ENCODE measurements at places on chromosomes 1 and 21.

DNA sequence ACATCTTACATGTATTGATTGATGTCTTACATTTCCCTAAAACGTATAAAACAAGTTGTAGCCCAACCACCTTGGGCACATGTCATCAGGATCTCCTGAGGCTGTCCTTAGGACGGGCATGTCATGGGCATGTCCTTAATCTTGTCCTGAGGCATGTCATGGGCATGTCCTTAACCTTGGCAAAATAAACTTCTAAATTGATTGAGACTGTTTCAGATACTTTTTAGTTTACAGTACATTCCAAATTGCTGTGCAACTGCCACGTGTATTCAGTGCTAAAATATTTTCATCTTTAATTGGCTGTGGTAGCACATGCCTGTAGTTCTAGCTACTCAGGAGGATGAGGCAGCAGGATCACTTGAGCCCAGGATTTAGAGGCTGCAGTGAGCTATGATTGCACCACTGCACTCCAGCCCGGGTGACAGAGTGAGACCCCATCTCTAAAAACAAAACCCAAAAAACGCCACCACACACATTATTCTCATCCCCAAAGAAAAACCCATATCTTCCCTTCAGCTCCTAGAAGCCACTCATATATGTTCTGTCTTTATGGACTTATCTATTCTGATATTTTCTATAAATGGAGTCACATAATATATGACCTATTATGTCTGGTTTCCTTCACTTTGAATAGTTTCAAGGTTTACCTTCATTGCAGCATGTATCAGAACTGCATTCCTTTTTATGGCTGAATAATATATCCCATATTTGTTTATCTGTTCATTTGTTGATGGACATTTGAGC is 96.0 kb upstream of the BTG3 start:
- no peak for DNase-seq

DNA sequence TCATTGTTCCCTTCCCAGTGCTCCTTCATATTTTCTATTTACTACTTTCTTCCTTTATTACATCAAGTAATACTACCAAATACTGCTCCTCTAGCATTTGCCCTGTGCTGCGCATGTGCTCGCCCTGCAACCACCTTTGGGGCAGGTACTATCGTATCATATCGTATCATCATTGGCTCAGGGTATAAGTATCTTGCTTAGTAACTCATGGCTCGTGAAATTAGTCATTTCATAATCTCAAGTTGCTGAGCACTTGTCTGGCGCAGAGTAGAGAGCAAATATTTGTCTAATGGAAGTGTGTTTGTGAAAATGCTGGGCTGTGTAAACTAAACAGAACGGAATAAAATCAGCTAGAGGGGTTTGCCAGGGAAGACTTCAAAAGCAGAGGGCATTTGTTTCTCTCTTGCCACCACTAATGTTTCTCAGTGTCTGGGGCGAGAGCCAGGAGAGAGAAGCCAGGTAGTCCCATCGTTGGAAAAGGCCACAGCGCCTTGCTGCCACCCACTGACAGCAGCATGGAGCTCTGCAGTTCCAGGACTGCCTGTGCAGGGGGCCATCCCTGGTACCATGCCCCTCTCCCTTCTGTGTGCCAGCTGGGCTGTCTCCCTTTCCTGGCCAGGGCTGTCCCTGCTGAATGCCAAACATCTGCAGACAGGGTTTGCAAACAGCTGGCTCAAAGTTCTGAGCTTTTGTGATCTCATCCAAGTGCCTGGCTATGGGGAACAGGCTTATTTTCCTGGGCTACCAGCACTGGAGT is 20.0 kb upstream of the CPT2 start:
- no peak for DNase-seq

GRCh38 chr1:245956225-245956624 is 550.9 kb downstream of the SMYD3 start:
- no peak for DNase-seq

DNA sequence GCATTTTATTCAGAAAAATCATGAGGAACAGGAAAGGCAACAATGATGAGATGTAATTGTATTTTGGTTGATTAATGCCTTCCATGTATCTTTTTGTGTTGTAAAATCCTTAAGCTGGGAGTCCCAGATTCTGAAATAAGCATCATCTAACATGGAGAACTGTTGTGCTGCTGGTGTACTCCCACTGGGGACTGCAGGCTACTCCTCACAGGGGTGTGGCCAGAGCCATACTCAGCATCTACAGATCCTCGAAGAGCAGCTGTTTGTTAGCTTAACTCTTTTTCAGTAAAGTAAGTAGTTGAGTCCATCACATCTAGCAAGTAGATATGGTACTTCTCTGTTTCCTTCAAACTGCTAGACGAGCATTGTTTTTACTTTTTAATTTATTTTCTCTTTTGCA is 358.0 kb downstream of the BRINP3 start:
- no peak for DNase-seq

GRCh38 chr1:236117710-236118109 is 24.6 kb upstream of the GPR137B start:
- DNase-seq: no peak
